Fibroblast of pulmonary artery (primary cell): ENCODE measurements at places on chromosomes 7 and 10.
A peak's percentile ranks its signal among the peaks of the same experiment; 100 is the strongest.

DNA sequence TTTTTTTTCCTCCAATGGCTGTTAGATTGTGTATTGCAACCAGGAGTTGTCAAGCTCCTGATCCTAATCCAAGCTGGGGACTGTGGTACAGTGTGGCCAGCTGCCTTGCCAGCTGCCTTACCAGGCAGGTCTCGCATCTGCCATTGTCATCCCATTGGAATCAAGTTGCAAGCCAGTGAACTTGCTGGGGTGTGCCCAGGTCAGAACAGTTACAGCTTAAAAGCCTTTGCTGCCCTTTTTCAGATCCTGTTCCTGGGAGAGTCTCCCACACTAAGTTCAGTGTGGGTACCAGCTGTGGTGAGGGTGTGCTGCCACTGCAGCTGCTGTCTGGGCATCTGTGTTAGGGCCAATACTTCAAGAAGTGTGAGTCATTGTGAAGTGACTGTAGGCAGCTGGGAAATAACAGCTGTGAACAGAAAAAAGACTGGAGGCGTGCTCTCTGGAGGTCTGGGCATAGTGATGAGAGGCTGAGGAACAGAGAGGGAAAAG lies 72.8 kb downstream of the CCNY start:
- DNase-seq = peak; percentile 82

GRCh38 chr7:159108491-159108890 lies 36.2 kb downstream of the VIPR2 start:
- no peak for DNase-seq

DNA sequence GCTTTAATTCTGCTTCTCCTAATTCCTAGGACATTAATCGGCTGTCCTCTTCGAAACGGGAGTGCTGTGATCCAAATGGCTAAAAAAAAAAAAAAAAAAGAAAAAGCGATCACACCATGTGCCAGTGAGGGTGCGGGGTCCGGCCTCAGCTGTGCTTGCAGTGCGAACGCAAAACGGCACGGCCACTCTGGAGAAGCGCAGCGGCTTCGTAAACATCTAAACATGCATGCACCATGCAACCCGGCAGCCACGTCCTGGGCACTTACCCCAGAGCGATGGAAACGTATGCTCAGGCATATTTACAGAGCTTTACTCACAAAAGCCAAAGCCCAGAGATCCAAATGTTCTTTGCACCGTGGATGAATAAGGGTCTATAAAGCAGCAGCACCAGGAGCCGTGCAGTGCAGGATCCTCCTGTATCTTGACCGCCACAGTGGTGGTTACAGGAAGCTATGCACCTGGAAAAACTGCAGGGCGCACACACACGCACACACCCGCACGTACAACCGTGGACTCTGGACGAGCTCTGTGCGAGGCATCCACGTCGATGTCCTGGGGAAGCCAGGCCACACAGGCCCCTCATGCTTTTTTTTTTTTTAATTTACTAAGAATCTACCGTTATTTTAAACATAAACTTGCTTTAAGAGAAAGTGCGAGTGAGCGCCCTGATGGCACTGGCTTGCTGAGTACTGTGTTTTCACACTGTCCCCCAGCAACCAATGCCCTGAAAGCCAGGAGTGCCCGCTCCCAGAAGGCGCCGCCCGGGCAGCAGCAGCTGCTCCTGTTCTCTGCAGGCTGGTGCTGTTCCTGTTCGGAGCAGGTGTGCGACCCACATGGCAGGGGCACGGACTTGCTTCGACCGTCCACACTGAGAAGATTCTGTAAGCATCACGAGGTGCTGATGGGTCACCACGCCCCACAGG lies 25.0 kb downstream of the GPER1 start:
- no peak for DNase-seq

- DNase-seq = no peak
Observed at GRCh38 chr10:131948501-131948900, 33.2 kb downstream of the BNIP3 start.

- DNase-seq = no peak
Observed at GRCh38 chr10:100238429-100238828, 9.0 kb upstream of the CHUK start.

DNA sequence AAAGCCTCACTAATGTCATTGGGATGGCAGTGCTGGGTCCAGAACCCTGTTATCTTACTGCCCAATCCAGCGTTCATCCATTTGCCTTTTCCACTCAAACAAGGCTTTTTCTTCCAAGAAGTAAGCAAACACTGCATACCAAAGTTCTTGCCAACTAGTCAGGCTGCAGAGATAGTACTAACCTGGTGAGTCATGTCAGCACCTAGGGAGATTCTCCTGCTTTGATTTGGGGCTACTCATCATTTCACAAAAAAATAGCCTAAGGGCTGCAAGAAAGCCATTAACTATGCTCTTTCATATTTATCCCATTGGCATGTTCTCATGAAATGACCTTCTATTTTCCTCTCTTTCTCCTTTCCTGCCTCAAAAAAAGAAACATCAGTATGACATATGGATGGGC lies 142.6 kb downstream of the TWIST1 start:
- DNase-seq = peak; percentile 24

DNA sequence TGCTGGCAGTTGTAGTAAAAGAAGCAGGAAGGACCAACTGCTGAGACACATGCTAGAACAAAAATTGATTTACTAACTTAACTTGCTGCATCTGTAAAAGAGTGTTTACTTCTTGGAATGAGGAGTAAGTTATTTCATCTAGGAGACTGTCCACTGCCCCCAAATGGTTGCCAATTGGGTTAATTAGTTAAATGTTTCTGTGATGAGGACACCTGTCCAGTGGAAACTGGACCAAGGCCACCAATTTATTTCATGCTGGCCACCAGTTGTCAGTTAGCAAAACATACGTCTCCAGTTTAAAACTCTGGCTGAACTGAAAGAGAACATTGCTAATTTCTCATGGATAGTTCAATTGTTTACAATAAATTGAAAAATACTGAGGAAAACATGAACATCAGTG lies 191.7 kb downstream of the PPP1R9A start:
- no peak for DNase-seq

DNA sequence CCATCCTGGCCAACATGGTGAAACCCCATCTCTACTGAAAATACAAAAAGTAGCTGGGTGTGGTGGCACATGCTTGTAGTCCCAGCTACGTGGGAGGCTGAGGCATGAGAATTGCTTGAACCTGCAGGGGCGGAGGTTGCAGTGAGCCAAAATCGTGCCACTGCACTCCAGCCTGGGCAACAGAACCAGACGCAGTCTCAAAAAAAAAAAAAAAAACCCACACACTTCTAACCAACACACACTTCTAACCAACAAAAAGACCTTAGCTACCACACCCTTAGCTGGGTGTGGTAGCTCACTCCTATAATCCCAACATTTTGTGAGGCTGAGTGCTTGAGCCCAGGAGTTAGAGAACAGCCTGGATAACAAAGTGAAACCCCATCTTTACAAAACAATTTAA lies 33.9 kb upstream of the SPOCK2 start:
- DNase-seq = no peak

GRCh38 chr10:11776080-11776479 lies 33.9 kb downstream of the ECHDC3 start:
- DNase-seq = no peak

GRCh38 chr7:158272091-158272490 lies 315.5 kb downstream of the PTPRN2 start:
- DNase-seq = no peak

GRCh38 chr10:101710059-101710695 lies 15.2 kb upstream of the FBXW4 start:
- DNase-seq = no peak

- DNase-seq = no peak
Observed at GRCh38 chr7:116162992-116163391, 47.3 kb upstream of the TES start.
